ENCODE measurements at places on chromosomes 3 and 15. TPM values are rescaled to one million over a fixed set of nuclear protein-coding genes. Genes with fewer than 3 reads are reported as not detected.

DNA sequence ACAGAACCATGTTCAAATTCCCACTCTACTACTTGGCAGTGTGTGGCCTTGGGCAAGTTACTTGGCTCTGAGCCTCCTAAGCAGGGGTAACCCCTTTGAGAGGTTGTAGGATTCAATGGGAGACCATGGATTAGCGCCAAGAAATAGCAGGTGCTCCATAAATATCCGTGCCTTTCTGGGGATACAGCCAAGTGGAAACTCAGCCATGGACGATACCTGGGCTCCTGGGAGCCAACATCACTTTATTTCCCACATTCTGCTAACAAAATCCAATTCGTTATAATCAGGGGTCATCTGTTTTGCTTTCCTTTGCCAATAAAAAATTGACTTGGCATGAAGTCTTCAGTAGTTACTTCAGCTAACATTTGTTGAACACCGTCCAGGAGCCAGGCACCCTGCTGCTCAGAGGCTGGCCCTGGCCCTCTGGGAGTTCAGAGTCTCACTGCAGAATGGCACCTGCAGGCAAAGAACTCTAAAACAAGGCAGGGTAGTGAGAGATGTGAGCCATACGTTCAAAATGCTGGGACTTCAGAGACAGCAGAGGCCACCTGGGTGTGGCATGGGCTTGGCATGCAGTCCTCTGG, 42.3 kb downstream of the ZDHHC19 start:
- no peaks in the 10 kb centered on the region for H3K36me3 ChIP-seq
- no peak overlapping the region for H3K4me3 ChIP-seq
- H3K4me1 ChIP-seq: peaks cover 2% of the 10 kb centered on the region

GRCh38 chr3:42061025-42061712, 30.0 kb upstream of the TRAK1 start:
- H3K27ac ChIP-seq: no peak overlapping the region
- H3K36me3 ChIP-seq: no peaks in the 10 kb centered on the region
- H3K4me1 ChIP-seq: peaks cover 2% of the 10 kb centered on the region
- no peak overlapping the region for H3K4me3 ChIP-seq

DNA sequence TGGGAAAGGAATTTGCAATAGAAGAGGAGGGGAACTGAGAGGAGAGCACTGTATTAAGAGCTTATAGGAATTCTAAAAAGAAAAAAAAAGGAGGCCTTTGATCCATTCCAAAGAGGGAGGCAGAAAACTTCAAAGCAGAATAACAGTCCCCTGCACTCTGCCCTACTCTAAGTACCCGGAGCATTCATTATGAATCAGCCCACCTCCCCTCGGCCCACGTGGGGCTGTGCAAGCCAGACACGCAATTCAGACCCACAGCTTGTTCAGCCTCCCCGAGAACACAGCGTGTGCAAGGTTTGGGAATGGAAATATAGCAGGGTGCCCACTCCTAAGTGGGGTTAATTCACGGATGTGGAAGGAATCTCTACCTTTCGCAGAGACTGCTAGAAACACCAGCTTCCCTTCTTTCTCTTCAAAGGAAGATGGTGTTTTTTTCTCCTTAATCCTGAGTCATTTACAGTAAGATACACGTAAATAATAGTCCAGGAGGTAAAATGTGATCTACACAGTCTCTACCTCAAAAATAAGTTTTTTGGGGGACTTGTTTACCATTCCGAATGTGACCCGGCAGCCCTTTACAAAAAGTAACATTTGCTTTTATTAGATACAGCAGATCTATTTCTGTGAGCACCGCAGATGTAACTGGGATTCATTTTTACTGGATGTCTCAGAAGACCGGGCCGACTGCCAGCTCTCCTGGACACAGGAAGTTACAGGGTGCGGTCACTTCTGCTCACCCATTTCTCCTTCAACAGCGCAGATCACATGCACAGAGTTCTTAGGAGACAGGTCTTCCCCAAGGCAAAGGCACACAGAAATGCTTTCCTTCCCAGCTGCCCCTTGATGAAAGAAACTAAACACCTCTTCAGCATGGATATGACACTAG, 768.5 kb upstream of the CFAP20DC start:
- no peak for DNase-seq
- no peaks in the 10 kb centered on the region for H3K27me3 ChIP-seq
- peaks cover 7% of the 10 kb centered on the region for H3K36me3 ChIP-seq
- H3K27ac ChIP-seq: no peak overlapping the region
- H3K4me1 ChIP-seq: no peaks in the 10 kb centered on the region
- no peak overlapping the region for H3K4me3 ChIP-seq

DNA sequence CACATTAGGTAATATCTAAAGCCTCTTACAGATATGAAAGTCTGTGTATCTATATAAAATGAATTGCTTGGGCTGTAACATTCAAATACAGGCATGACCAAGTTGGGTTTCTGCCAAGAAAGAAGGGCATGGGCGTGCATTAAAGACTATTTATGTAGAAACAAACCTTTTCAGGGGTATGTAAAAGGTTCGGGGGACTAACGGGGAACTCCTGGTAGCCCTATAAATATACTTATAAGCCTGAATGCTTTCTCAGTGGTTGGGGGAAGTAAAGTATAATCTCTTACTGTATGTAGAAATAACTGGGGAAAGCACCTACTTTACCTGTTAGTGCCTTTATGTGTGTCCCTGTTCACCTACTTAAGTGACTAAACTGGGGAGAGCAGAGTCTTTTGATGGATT, 154.5 kb upstream of the TBL1XR1 start:
- H3K4me1 ChIP-seq: peaks cover 14% of the 10 kb centered on the region
- no peak for DNase-seq
- H3K27ac ChIP-seq: no peak overlapping the region
- H3K27me3 ChIP-seq: no peaks in the 10 kb centered on the region
- H3K36me3 ChIP-seq: no peaks in the 10 kb centered on the region

DNA sequence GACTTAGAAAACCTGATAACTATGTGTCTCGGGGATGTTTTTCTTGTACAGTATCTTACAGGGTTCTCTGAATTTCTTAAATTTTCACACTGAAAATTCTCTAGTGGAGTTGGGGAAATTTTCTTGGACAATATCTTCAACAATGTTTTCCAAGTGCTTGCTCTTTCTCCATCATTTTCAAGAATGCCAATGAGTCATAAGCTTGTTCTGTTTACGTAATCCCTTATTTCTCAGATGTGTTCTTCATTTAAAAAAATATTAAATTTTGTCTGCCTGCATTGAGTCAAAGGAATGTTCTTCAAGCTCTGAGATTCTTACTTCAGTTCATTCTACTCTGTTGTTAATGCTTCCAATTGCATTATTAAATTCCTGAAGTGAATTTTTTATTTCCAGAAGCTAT, 21.9 kb upstream of the PLSCR2 start:
- no peak overlapping the region for H3K27ac ChIP-seq
- H3K27me3 ChIP-seq: peaks cover 35% of the 10 kb centered on the region
- H3K4me3 ChIP-seq: no peak overlapping the region
- H3K36me3 ChIP-seq: peaks cover 5% of the 10 kb centered on the region
- no peaks in the 10 kb centered on the region for H3K4me1 ChIP-seq

DNA sequence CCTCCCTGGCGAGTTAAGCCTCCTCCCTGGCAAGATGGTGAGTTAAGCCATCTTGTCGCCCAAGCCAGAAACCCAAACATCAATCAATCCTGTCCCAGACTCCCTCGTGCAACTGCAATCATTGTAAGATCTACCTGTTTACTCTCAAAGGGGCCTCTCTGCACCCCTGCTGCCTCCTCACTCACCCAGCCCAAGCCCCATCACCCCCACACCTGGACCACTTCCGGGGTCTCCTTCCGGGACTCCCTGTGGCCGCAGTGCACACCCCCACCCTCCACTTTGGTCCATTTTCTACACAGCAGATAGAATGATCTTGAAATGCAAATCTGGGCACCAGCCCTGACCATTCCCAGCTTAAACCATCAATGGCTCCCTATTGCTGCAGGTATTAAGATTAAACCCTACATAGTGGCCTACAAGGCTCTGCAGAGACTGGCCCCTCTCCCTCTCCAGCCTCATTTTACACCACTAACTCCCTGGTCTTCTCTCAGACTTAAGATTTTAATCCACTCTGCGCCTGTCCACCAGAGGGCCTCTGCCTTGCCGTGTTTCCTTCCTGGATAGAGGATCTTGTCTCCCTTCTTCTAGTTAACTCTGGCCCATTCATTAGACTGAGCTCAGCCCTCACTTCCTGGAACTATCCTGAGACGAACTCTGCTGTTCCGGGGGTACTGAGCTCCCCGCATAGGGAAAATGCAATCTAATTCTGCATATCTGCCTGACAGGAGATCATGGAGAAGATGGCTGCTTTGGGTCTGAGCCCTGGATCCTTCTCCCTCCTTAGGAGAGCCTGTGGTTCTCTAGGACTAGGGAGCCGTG, 41.9 kb upstream of the SLC6A1 start:
- H3K27me3 ChIP-seq: peaks cover 2% of the 10 kb centered on the region
- no peaks in the 10 kb centered on the region for H3K4me1 ChIP-seq
- H3K4me3 ChIP-seq: no peak overlapping the region

DNA sequence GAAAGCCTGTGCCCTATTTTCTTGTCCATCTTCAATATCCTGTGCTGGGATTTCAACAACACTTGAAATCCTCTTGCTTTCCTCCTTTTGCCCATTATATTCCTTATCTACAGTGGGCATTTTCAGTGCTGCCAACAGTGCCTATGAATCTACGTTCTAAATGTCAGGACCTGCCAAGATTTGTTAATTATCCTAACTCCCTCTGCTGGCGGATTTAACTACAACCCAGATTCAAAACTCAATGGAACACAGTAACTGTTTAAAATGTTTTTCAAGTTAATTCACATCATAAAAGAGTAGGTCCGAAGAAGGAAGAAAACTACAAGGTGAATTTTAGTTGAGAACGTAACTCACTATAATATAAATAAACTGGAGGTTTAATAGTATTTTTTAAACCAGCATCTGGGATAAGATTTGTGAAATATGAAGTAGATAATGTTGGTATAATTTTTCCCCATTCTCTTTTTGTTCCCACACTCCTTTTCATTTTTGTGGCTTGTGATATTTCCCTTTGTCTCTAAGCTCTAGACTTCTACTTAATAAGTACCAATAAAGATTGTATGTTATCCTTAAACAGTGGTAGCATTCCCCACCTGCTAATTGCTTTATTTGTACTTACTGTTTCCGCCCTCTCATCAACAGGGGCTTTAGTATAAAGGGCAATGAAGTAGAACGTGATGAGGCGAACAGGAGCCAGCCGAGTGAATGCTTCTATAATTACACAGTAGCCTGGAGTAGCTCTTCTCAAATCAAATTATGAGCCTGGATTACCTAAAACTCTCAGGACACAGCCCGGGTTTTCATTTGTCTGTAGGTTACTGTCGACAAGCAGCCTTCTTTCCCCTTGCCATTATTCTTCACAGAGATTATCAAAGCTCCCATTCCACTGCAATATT, 302.5 kb upstream of the ATP11B start:
- DNase-seq: no peak
- no peaks in the 10 kb centered on the region for H3K27me3 ChIP-seq
- no peaks in the 10 kb centered on the region for H3K4me1 ChIP-seq
- H3K4me3 ChIP-seq: no peak overlapping the region
- no peaks in the 10 kb centered on the region for H3K36me3 ChIP-seq

- no peak for DNase-seq
- H3K27ac ChIP-seq: no peak overlapping the region
- H3K4me3 ChIP-seq: no peak overlapping the region
- no peaks in the 10 kb centered on the region for H3K4me1 ChIP-seq
- H3K27me3 ChIP-seq: peaks cover 2% of the 10 kb centered on the region
Observed at GRCh38 chr3:28859897-28860296, 421.0 kb upstream of the RBMS3 start.

GRCh38 chr3:30577788-30578187, 28.6 kb upstream of the TGFBR2 start:
- H3K36me3 ChIP-seq: no peaks in the 10 kb centered on the region
- no peak overlapping the region for H3K4me3 ChIP-seq
- H3K4me1 ChIP-seq: peaks cover 5% of the 10 kb centered on the region
- no peak overlapping the region for H3K27ac ChIP-seq
- no peak for DNase-seq
- H3K27me3 ChIP-seq: no peaks in the 10 kb centered on the region

DNA sequence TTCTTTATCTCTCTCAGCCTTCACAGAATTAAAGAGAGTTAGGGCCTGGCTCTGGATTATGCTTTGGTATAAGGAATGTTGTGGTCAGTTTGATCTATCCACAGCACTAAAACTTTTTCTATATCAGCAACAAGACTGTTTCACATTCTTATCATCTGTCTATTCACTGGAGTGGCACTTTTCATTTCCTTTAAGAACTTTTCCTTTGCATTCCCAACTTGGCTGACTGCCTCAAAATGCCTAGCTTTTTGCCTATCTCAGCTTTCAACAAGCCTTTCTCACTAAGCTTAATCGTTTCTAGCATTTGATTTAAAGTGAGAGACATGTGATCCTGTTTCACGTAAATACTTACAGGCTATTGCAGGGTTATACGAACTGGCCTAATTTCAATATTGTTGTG, 471.8 kb downstream of the GBE1 start:
- DNase-seq: no peak
- no peak overlapping the region for H3K27ac ChIP-seq
- H3K36me3 ChIP-seq: no peaks in the 10 kb centered on the region
- H3K4me1 ChIP-seq: no peaks in the 10 kb centered on the region
- H3K27me3 ChIP-seq: no peaks in the 10 kb centered on the region

- peaks cover 20% of the 10 kb centered on the region for H3K4me1 ChIP-seq
- no peak overlapping the region for H3K4me3 ChIP-seq
- peak overlapping the region; percentile 30 for H3K27ac ChIP-seq
- H3K36me3 ChIP-seq: peaks cover 72% of the 10 kb centered on the region
- peak; percentile 42 for DNase-seq
Observed at GRCh38 chr3:111621535-111621934, 26.4 kb upstream of the ZBED2 start.

DNA sequence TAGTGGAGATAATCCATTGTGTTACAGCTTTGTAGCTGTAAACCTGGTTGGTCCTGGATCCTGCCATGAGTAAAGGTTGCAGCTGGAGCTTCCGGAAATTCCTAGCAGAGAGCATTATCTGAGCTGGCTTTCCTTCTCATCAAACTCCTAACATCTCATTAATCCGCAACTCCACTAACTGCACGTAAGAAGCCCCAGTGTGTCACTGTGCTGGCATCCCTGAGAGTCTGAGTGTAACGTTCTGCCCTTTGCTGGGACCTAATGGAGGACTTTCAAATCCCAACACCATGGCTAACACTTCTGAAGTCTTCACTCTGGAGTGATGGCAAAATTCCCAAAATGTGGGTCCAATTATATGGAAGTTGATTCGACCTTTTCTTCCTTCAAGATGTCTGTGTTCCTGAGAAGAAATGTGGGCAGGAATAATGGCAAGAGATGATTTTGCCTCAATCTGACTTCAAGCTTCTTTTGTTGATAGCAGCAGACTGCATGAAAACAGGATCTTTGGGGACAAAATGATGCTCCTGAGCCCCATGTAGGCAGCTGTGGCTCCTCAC, 9.6 kb upstream of the TRPM1 start:
- no peaks in the 10 kb centered on the region for H3K4me1 ChIP-seq
- no peak overlapping the region for H3K4me3 ChIP-seq
- H3K36me3 ChIP-seq: no peaks in the 10 kb centered on the region
- no peak for DNase-seq
- H3K27me3 ChIP-seq: peaks cover 2% of the 10 kb centered on the region
- no peak overlapping the region for H3K27ac ChIP-seq

GRCh38 chr15:61871926-61872522, 188.2 kb downstream of the VPS13C start:
- no peak for DNase-seq
- peaks cover 9% of the 10 kb centered on the region for H3K36me3 ChIP-seq
- no peaks in the 10 kb centered on the region for H3K4me1 ChIP-seq

KLHL40 gene
- total RNA-seq: not detected

INAFM2 gene
- total RNA-seq: 9.4 TPM

DPPA2 gene
- total RNA-seq: not detected

SCAANT1 gene
- not detected for total RNA-seq

LSAMP gene
- not detected for total RNA-seq

Data from activated naive CD8-positive, alpha-beta T cell treated with anti-CD3 and anti-CD28 coated beads, Interleukin-2, amount 10 ng/mL, durations not matched to agents 7 days and 5 days (primary cell).